ENCODE measurements at places on chromosomes 12 and 14.

GRCh38 chr12:29053567-29053966 is 95.5 kb upstream of the FAR2 start:
- no peak for DNase-seq

DNA sequence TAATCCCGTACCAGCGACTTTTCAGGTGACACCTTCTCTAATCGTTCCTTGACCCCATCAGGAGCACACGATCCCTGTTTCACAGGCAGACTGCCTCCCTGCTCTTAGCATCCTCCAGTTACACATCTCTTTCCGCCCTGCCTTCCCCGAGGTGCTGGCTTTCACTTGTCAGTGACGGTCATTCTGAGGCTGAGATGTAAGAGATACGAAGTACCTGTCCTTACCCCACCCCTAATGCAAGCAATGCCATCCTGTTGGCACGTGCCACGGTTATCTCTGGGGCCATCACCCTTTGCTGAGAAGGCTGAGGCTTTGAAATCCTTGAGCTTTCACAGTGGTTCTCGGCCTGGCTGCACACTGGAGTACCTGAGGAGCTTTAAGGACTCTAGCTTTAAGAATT is 24.4 kb downstream of the B4GALNT3 start:
- no peak for DNase-seq

DNA sequence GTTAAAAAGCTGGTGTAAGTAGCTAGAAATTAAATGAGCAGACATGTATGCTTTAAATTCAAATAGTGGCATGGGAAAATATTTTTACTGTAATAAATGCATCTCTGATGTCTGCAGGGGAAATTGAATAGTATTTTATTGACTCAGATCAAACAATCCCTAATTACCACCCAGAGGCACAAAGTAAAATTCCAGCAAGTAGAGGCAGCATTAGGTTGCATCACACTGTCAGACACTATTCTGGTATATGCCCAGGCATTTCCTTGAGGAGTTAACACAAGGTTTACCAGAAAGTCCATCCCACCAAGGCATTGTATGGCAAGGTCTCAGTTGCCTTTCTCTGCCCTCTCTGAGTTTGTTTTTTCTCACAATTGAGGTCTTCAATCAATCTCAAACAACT is 201.6 kb upstream of the KITLG start:
- DNase-seq = no peak

DNA sequence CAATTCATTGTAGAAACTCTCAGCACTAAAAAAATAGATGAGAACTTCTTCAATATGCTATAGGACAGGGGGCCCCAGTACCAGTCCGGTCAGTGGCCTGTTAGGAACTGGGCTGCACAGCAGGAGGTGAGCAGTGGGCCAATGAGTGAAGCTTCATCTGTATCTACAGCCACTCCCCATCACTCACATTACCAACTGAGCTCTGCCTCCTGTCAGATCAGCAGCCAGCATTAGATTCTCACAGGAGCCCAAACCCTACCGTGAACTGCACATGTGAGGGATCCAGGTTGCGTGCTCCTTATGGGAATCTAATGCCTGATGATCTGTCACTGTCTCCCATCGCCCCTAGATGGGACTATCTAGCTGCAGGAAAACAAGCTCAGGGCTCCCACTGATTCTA is 15.7 kb upstream of the ANO2 start:
- no peak for DNase-seq

GRCh38 chr12:18139989-18140596 is 50.1 kb upstream of the RERGL start:
- DNase-seq = no peak

GRCh38 chr12:7411343-7411742 is 32.6 kb downstream of the CD163L1 start:
- DNase-seq = no peak
